GM06990 (cell line): ENCODE measurements at places on chromosomes 11 and 22.
A peak's percentile ranks its signal among the peaks of the same experiment; 100 is the strongest.

DNA sequence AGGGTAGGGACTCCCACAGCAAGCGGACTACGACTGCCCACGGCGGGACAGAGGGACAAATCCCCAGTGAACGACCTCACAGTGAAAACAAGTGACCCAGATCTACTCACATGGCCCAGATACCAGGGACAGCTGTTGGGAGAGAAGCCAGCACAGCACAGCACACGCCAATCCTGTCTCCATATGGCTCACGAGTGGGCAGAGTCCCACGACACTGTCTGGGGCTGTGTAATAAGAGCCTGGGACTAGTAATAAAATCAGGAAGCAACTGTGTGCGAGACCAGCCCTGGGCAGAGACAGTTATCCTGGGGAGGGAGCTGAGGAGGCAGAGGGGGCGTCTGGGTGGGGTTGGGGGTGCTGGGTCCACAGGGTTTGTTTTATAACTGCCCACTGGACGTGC is 385.0 kb downstream of the CTTN start:
- no peak for DNase-seq

- no peak for DNase-seq
These were observed 95.0 kb downstream of the PDE2A start for GRCh38 chr11:72578991-72579815.

- no peak for DNase-seq
These were observed 29.7 kb upstream of the ST14 start for GRCh38 chr11:130129922-130130321.

DNA sequence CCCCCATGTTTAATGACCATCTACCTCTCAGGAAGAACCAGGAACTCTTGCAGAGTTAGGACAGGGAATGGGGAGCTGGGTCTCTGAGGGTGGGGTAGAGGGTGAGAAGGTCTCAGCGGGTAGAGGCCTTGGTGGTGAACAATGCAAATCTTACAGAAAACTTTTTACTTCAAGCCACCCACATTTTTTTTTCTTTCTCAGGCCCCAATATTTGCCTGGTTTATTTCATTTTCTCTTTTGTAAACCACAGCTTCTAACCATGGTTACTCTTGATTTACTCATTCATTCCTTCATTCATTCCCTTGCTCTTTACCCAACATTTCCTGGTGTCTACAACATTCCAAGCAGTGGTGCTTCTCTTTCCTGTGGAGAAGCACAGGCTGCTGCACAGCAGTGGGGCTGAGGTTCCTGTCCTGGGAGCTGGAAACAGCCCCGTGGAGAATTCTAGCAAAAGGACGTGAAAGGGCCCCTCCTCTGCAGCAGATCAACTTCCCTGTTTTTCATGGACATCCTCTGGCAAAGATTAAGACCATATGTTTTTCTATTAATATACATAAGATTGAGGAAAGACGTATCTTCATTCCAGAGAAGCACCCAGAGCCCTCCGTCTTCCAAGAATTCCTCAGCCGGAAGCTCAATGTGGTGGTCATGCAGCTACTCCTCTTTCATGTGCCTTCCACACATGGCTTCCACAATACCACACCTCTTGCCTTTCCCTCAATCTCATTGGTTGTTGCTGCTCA is 224.4 kb upstream of the SESN3 start:
- DNase-seq = no peak

- DNase-seq = no peak
These were observed 50.3 kb downstream of the COPB1 start for GRCh38 chr11:14449302-14449714.

DNA sequence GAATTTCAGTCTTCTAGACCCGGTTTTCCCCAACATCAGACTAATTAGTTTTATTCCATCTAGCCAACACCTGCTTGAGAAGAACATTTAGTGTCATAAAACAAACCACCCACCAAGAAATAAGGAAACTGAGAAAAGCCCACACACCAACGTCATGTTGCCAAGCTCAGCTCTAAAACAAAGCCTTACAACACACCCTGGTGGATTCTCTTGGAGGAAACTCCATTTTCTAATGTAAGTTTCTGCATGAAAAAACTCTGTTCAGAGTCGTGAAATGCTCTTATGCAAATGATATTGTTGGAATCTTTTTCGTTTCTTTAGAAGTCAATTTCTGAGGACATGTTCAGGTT is 105.0 kb upstream of the RAG2 start:
- DNase-seq = no peak

DNA sequence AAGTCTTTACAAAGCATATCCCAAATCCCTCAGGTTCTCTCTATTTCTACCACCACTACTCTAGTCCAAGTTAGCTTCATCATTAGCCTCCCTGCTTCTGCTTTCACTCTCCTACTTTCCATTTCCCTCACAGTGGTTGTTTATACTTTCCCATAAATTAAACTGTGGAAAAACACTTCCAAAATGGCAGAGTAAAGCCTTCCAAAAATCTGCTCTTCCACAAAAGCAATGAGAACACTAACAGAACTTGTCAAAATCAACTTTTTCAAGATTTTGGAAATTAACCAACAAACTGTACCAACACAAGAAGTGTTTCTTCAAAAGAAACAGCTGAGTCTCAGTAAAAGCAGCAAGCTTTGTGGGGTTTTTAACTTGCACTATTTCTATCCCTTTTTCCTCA is 71.8 kb downstream of the TTC28 start:
- DNase-seq = no peak

- no peak for DNase-seq
These were observed 336.0 kb downstream of the SHANK2 start for GRCh38 chr11:70916351-70916750.

- DNase-seq = no peak
These were observed 22.9 kb downstream of the FAR1 start for GRCh38 chr11:13691286-13691899.

- no peak for DNase-seq
These were observed 2.5 kb upstream of the LRRC74B start for GRCh38 chr22:21042978-21043859.

DNA sequence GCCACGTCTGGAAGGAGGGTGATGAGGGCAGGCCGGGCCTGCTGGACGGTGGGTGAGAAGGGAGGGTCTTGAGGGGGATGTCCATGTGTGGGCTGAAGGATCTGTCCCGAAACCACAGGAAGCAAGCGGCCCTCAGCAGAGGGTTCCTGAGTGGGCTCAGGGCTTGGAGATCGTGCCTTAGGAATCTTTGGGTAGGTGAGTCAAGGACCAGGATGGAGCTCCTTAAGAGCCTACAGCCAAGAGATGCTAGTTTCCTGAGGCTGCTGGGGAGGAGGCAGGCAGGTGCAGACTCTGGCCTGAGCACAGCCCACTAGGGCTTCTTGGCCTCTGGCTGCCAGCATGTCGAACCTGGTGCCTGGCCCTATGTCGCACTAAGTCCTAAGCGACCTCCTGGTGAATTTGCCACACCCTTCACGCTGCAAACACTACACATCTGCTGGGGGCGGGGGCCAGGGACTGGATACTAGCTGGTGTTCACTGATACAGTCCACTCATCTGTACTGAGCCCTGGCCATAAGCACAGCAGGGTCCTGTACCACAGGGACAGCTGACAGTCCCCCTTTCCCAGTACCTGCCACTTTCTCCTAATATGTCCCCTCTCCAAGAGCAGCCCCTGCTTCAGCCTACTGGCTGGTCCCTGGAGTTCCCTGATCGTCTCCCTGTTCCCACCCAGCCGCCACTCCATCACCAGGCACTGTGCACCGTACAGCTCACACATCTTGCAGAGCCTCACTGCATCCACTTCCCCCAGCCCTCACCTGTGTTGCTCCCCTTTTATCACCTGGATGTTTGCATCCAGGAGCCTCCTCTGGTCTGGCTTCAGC is 19.5 kb downstream of the GNAZ start:
- DNase-seq = no peak

DNA sequence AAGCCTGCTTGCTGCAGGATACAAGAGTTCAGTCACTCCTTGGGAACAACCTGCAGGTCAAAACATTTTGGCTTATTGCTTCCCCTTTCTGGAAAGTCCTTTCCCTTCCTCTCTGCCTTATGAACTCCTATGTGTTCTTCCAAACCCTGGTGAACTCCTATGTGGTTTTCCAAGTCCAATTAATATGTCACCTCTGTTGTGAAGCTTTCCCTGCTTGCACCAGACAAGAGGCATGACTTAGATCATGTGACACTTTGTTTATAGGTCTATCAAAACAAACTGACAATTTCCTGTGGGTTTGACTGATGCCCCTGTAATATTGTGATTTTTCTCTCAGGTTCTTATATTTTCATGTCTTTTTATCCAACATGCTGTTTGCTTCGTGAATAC is 64.2 kb downstream of the ENDOD1 start:
- DNase-seq = no peak

DNA sequence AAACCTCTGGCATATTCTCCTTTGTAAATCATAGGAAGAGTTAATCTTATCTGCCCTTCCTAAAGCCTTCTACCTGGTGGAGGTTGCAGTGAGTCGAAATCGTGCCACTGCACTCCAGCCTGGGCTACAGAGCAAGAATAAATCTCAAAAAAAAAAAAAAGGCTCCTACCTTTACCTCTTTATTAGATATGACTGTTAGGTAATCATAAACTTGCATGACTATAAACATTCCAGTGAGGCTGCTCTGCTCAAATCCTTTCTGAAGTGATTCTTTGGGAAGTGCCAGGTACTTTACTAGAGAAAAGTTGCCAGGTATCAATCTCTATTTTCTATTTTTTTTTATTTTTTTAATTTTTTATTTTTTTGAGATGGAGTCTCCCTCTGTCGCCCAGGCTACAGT is 59.6 kb downstream of the MPPED2 start:
- DNase-seq = no peak

DNA sequence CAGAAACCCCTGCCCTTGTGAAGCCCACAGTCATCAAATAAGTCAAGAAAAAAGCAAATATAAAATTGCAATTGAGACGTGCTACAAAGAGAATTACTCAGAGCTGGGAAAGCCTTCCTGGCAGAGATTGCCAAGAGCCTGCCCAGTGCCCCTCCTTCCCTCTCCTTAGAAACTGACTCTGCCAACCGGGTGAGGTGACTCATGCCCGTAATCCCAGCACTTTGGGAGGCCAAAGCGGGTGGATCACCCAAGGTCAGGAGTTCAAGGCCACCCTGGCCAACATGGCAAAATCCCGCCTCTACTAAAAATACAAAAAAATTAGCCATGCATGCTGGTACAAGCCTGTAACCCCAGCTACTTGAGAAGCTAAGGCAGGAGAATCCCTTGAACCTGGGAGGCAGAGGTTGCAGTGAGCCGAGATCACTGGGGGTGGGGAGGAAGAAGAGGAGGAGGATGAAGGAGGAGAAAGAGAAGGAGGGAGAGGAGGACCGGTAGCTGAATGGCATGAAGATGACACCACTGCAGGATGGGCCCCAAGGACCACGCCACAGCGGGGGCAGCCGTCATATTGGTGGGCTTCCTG is 76.1 kb upstream of the RTL6 start:
- DNase-seq = no peak

DNA sequence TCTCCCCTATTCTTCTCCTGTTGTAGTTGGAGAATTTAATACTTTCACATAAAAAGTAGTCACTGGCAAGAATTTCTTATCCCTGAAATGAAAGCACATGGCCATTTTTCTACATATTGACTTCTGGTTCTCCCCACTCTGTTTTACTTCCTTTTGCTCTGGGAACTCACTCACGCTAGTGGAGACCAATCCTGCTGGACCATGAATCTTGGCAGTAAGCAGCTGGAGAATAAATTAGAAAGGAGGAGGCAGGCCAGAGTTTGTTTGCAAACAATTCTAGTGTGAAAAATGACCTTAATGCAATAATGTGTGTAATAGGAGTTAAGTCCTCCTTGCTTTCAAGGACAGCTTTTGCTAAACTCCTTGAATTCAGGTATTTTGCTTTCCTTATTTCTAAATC is 412.3 kb upstream of the CHORDC1 start:
- no peak for DNase-seq

DNA sequence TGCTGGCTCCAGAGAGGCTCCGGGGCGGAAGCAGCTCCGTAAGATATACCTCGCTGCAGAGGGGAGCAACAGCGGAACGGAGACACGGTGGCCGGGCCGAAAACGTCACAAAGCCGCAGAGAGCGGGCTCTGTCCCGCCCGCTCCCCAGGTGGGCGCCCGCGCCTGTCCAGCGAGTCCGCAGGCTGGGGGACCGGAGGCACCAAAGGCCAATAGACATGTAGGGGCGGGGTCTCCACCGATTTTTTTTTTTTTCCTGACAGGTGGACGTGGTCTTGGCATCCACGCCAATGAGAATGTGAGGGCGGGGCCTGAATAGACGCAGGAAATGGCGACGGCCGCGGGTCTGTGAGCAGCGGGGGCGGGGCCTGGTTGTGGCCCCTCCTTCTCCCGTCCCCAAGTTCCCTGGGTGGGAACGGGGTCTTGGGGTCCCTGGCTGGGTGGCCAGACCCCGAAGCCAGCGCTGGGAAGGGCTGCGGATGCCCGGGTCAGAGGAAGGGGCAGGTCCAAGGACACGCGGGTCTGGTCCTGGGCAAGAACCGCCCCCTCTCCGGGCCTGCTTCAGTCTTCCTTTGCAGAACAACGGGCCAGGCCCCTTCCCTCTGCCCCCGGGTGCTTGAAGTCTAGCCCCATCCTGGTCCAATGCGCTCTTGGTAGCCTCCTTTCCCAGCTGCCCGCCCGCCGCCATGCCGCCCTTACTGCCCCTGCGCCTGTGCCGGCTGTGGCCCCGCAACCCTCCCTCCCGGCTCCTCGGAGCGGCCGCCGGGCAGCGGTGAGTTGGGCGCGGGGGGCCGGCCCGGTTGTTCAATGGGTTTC is at the start of gene DNAJC4:
DNAJC4 (plus strand) TSS at position 378 of the 814 bp plus-strand sequence; CDS start at position 685, 307 bp downstream.
- peak; percentile 90 for DNase-seq

DNA sequence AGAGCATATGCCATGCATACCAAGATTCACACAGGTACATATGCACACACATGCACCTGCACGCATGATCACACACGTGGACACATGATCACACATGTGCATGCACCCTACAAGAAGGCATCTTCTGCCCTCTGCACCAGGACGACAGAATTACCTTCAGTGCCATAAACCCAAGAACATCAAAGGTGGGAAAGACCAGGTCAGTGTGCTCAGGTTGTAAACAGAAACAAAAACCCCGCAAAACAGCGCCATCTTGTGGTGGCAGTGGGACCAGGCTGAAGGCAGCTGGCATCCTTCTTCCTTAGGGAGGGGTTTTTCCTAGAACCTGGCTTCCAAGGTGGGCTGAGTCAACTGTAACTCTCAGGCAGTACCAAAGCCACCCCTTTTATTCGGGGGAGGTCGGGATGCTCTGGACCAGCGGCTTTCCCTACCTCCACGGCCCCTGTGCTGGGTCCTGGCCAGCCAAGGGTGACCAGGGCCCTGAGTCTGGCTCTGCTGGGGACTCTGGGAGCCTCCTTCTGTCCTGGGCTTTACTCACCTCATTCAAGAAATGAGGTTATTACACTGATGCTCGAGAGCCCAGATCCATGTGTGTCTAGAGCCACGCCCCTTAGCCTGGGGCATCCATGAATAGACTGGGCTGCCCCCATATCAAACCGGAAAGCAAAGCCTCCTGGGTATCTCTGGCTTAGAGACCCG is 69.4 kb upstream of the FGF3 start:
- no peak for DNase-seq

- no peak for DNase-seq
These were observed 135.6 kb downstream of the RCN1 start for GRCh38 chr11:32226480-32226879.
